ENCODE measurements at places on chromosomes 13 and 19.

DNA sequence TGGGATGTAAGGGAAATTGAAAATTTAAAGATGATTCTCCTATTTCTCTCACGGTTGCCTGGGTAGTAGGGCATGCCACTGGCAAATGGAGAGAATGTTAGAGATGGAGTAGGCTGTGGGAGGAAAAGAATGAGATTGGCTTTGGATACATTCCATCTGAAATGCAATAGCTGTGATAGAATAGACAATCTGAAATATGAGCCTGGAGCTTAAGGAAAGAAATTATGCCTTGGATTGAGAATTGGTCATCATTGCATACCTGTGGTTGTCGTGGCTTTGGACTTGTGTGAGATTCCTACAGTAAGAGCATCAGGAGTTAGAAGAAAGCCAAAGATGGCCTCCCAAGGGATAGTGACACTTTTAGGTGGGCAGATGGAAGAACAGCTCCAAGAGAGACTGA, 305.1 kb upstream of the SLC10A2 start:
- DNase-seq, result no peak

DNA sequence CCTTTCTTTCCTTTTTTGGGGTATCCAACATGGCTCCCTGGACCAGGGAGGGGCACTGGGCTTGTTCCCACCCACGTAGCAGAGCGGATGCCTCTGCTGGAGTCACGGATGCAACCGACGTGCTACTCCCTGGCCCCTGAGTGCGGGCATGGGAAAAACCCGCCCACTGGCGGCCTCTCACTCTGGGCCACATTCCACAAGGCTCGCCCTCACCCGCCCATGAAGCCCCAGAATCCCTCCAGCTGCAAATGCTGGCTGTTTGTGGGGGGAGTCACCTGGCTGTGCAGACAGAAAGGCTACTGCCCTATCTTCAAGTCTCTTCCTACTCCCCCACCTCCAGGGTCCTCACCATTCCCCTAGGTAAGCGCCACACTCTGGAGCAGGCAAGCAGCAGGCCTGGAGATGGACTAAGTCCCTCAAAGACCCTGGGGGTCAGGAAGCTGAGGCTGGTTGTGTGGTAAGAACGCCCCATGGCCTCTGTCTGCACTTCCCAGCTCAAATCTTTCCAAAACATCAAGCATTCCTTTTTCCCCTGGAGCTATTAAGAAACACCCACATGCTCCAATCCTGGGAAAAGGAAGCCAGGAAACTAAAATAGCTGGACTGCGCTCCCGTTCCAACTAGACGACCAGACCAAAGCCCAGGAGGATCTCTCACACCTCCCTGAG, 17.9 kb upstream of the EPHX3 start:
- DNase-seq, result no peak

DNA sequence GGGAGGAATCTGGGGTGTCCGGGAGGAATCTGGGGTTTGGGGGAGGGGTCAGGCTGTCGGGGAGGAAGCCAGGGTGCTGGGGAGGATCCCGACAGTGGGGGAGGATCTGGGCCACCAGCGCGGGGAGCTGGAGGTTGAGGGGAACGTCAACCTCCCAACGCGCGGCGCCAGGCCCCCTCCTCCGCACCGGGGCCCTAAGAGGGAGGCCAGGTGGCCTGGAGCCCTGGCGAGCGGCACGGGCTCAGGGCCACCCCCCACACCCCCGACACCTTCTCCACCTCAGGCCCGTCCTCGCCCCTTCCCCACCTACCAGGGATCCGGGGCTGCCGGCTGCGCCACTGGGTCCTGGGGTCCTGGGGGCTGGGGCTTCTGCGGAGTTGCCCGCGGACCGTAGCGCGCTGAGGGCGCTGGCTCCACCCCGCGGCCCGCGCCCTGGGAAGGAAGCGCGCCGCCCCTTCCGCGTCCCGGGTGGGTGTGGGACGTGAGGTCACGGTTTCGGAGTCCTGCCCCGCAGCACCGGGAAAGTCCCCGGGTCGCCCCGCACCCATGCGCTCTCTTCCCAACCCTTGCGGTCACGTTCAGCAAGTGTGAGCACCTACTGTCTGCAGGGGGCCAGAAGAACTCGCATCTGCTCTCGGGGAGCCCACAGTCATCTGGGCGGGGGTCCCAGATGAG, at the start of gene TICAM1:
TSS of gene TICAM1 (minus strand) at position 409 of the 675 bp plus-strand sequence. CDS start 13,335 bp downstream, outside the sequence.
- peak; percentile 67 for DNase-seq

DNA sequence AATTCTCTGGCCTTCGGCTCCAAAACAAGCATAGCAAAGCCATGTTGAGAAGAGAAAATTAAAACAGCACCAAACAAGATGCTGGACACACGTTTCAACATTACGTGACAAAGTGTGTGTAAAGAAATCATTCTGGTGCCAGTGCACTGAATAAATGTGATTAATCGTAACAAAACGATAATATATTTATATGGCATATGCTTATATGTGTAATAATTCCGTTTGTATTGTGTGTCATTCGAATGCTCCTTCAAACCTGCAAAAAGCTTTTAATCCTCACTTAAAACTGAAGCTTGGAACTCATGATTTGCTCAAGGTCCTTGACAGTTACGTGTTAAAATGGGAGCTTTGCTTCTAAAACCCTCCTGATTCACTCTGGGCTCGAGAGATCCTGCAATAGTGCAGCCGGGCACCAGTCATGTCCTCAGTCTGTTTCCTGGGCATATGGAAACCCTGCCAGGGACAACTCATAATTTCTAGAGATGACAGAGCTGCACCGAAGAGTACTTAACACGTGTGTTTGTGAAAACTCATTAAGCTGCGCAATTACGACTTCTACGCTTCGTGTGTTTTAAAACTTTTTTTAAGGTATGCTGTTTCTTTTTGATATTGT, 731 bp upstream of the AKAP8L start:
- DNase-seq, result no peak

GRCh38 chr13:37340901-37341670, 235.6 kb upstream of the CSNK1A1L start:
- no peak for DNase-seq

- DNase-seq, result no peak
These were observed 1564.2 kb upstream of the MIR17HG start for GRCh38 chr13:89783221-89783755.

- DNase-seq, result no peak
These were observed 629 bp upstream of the FGF9 start for GRCh38 chr13:21670006-21670882.

GRCh38 chr13:85413664-85414063, 385.6 kb downstream of the SLITRK6 start:
- no peak for DNase-seq

DNA sequence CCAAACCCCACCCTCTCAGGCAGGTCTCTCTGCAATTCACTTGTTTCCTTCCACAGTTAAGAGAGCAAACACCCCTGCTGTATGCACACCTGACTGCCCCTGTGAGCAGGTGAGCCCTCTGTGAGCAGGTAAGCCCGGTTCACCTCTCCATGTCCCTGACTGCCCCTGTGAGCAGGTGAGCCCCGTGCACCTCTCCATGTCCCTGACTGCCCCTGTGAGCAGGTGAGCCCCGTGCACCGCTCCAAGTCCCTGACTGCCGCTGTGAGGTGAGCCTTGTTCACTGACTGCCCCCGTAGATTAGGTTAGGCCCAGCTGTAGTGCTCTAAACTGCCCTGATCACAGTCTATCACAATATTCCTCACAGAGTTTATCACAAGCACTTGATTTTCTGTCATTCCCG, 29.2 kb downstream of the TMTC4 start:
- DNase-seq, result no peak

DNA sequence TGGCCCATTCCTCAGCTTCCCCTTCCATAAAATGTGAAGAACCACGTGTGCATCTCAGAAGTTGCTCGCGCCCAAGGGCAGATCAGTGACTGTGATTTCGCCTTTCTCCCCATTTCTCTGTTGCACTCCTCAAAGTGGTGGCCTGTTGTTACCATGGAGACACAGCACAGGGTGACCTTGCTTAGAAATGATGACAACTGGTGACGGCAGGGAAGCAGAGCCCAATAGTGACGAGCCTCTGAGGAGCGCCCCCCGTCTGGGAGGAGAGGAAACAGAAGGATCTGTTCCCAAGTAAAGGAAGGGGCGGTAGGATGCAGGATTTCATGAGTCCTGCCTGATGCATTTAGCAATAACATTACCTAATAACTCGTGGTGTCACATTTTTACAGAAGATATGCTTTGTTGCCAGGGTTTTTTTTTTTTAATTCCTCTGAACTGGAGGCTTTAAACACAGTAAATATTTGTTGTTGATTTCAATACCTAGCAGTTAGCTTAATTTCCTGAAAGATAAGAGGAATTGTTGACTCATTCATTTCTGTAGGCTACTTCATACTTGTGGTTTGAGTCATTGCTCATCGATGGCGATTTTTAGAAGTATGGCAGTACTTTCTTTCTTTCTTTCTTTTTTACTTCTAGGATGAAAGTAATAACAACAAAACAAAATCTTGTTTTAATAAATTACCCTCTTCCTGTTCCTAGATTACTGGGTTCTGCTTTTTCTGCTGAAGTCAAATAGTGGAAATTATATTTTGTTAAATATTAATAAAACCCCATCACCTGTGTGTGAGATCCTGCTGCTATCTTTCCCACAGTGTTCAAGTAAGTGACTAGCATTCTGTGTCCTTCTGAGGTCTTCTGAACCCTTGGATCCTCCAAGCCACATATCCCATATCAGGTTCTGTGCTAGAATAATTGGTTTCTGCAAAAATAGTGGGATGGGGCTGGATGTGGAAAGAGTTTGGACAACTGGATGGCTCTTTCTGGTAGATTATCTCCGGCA, 36.0 kb downstream of the MBNL2 start:
- no peak for DNase-seq

DNA sequence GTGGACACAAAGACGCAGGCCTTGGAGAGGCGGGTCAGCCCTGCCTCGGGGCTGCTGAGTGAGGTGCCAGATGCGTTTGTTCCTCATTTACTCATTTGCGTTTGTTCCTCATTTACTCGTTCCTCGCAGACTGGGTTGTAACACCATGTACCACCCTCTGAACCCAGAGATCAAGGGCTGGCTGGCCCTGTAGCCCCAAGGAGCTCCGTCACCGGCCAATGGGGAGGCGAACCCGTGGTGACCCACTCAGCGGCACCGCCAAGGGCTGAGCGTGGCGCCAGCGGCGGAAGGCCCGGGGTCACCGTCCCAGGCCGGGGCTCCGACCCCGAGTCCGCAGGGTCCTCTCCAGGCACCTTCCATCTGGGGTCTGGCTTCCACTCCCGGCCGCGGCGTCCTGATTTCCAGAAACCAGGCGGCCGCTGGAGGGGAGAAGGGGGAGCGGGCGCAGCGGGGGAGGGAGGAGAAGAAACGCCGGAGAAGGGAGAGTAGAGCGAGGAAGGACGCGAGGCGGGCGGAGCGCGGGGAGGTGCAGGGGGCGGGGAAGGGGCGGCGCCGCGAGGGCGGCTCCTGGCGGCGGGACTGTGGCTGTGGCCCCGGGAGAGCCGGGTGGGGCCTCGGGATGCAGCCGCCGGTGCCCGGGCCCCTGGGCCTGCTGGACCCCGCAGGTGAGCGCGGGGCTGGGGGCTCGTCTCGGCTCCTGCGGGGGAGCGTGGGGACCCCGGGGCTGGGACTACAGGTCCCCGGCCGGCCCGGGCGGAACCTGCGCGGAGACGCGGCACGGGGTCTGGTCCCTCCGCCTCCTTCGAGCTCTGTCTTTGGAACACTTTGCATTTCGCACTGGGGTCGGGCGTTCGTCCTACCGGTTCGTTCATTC, at the start of gene TMEM255B:
TSS of gene TMEM255B (plus strand) at position 576 of the 874 bp plus-strand sequence. CDS start at position 620, 44 bp downstream.
- peak; percentile 54 for DNase-seq

DNA sequence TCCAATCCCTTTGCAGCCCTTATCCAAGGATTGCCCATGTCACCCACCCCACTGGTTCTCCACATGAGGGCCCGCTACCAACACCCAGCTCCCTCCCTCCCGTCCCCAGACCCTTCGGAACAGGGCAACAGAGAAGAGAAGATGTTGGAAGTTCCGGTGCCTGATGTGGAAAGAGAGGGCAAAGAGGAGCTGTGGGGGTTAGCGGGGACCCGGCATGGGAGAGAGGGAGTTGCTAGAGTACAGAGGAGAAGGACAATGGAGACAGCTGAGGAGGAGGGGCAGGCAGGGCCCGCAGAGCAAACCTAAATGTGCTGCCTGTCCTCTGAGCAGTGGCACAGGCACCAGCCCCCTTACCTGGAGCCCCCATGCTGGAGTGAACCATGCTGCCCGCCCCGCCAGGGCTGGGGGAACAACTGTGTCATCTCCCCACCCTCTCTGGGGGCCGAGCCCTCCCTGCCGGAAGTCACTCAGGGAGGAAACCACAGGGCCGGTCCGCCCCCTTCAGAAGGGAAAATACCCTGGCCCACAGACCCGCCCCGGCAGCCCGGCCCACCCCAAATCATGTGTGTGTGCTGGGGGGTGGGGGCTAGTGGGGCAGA, at the start of gene POU2F2:
TSS of gene POU2F2 (minus strand) at position 417 of the 599 bp plus-strand sequence. CDS start at position 382, 35 bp downstream.
- DNase-seq, result no peak

GRCh38 chr19:17103177-17103576, 27.6 kb downstream of the MYO9B start:
- no peak for DNase-seq

DNA sequence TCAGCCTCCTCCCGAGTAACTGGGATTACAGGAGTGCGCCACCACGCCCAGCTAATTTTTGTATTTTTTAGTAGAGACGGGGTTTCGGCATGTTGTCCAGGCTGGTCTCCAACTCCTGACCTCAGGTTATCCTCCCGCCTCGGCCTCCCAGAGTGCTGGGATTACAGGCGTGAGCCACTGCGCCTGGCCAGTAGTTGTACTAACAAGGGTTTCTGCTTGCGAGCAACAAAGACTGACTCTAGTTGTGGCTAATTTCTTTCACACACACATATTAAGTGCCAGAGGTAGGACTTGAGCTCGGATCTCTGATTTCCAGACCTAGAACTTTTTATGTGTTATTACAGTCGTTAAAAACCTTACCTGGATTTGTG, 635 bp upstream of the PCCA start:
- no peak for DNase-seq

GRCh38 chr19:38389101-38389925, 816 bp downstream of the SPRED3 start:
- DNase-seq, result no peak

GRCh38 chr19:35560677-35561076, 2.8 kb downstream of the ATP4A start:
- DNase-seq, result no peak

DNA sequence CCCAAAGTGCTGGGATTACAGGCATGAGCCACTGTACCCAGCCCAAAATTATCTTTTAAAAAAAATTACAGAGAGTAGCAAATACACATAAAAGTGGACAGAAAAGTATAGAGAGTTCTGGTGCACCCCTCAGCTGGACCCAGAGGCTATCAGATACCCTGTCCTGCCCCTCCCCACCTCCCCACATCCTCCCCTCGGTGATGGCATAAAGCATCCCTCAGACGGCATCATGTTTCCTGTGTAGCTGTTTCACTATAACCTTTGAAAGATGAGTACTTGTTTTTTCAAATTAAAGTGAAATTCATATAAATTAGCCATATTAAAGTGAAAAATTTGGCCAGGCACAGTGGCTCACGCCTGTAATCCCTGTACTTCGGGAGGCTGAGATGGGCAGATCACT, 20.1 kb downstream of the SLC27A1 start:
- DNase-seq, result no peak

- no peak for DNase-seq
These were observed 256.8 kb downstream of the RBM26 start for GRCh38 chr13:79149210-79149609.

- no peak for DNase-seq
These were observed 2.7 kb upstream of the RSPH6A start for GRCh38 chr19:45817725-45818301.

All from omental fat pad (tissue), 4 donors.